ENCODE measurements at places on chromosomes 12 and 14.

- no peak for DNase-seq
These were observed 36.3 kb upstream of the OAS1 start for GRCh38 chr12:112870267-112870980.

DNA sequence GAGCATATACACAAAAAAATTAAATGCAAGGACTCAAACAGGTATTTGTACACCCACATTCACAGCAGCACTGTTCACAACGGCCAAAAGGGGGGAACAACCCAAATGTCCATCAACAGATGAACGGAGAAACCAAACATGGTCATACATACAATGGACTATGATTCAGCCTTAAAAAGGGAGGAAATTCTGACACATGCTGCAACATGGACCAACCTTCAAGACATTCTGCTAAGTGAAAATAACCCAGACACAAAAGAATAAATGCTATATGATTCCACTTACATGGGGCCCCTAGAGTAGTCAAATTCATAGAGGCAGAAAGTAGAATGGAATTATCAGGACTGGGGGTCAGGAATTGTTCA lies 29.5 kb downstream of the ACTN1 start:
- no peak for DNase-seq

GRCh38 chr12:25787701-25788100 lies 170.8 kb upstream of the RASSF8 start:
- DNase-seq: no peak

DNA sequence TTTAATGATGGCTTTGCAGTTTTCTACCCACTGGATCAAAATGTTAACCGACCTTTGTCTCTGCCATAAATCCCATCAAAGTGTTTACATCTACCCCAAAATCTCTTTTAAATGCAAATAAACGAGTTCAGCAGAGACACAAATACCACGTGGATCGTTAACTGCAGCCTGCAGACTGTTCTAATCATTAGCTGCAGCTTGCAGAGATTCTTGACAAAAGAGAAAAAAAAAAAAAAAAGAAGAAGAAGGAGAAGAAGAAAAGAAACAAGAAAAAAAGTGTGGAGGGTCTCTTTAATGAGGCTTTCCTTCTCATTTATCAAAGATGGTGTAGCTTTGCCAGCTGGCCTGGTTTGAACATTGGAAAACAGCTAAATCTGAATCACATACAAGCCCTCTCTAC lies 275.7 kb downstream of the NEDD1 start:
- DNase-seq: no peak

DNA sequence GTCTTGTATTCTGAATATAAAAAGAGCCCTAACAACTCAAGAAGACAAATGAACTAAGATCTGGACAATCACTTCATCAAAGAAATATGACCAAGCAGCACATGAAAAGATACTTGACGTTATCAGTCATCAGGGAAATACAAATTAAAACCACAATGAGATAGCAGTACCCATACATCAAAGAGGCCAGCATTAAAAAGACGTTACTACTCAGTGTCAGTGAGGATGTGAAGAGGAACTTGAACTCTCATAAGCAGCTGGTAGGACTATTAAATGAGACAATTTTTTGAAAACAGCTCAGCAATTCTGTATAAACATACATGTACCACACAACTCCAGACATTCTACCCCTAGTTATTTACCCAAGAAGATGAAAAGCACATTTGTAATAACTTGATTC lies 55.9 kb downstream of the FERMT2 start:
- DNase-seq: no peak

- DNase-seq: no peak
These were observed 22.4 kb upstream of the DIO3 start for GRCh38 chr14:101538878-101539277.

- no peak for DNase-seq
These were observed 15.8 kb upstream of the HVCN1 start for GRCh38 chr12:110704750-110705149.

DNA sequence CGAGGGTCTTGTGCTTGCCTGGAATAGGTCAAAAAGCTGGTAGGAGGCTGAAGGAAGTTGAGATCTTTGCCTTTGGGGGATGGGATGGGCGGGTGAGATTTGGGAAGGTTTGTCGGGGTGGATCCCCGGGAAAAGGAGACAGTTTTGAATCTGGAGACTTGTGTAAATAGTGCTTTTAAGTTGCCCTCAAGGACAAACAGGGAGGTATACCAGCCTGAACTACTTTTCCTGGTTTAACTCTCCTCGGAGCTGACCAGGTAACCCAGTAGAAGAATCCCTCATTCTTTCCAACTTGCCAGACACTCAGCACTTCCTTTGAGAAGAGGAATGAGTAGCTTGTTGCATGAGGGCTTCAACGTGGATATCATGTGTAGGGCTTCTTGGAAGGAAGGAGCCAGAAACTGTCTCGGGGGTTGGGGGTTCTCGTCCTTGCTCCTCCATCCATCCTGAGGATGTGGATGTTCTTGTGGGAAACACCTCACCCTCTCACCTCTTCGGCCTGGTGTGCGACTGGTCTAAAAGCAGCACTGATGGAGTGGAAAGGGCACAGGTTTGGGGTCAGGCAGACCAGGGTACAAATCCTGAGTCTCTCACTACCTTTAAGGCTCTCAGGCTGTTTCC lies 1.9 kb downstream of the TEAD4 start:
- no peak for DNase-seq

DNA sequence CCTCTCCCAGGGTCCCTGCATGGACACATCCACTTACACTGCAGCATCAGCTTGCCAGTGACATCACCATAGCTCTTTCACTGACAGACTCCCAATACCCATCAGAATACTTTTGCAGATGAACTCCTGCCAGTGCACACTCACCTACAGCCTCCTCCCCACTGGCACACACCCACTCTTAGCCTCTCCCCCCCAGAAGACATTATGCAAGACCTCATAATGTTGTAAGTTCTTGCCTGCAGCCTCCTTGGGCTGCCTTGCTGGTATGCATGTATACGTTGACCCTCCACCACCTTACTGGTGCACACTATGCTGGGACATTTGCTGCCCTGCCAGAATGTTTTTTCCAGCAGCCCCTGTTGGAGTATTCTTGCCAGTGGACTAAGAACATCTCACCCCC lies 324.2 kb downstream of the AEBP2 start:
- DNase-seq: no peak

Data from stimulated activated CD4-positive, alpha-beta T cell treated with anti-CD3 and anti-CD28 coated beads, Interleukin-2, amount 100 ng/mL, for 48 hours (primary cell).